Peyer's patch (tissue), 4 donors: ENCODE measurements at places on chromosomes 2 and 18. TPM values are rescaled to one million over a fixed set of nuclear protein-coding genes. Genes with fewer than 3 reads are reported as not detected.

- no peak for DNase-seq
These were observed 72.5 kb downstream of the SUMO1 start for GRCh38 chr2:202165945-202166344.

DNA sequence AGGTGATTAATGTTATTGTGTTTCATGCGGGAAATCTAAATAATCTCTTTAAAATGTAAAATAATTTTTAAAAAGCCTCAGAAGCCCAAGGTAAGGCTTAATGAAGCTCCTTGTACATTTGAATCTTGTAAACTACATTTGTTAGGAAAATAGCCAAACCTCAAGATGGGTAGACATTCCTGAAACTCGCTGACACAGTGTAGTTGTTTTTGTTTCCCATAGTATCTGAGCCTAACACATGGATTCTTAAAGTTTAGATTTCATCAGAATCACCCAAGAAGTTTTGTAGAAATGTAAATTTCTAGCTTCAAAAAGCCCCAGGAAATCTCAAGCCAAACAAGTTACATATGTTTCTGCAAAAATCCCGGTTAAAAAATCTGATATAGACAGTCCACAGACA lies 1221.1 kb upstream of the ACVR2A start:
- no peak for DNase-seq

DNA sequence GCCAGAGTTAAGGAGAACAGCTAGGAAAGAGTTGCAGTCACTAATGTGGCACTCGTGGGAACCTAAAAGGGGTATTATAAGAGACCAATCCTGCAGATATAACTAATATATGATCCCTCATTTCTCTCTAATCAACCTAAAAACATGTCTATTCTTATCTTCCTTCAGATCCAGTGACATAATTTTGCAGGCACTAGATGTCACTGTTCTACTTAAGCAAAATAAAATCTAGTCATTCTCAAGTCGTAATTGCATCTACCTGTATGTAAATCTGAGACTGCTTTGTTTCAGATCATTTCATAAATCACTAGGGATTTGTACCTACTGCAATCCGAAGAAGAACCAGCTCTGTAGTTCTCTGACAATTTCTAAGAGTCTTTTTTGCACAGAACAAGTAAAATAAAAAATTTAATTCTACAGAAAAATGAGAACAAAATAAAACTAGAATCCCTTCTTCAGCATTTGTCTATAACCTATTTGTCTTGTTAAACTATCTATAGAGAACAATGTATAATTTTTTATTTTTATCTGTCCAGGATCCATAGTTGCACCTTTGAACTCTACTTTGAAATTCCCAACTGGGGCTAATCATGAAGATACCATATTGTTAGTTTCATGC lies 56.5 kb upstream of the ERBB4 start:
- no peak for DNase-seq

- no peak for DNase-seq
These were observed 23.9 kb downstream of the SP5 start for GRCh38 chr2:170739048-170739447.

- DNase-seq, result no peak
These were observed 321.9 kb upstream of the RAB12 start for GRCh38 chr18:8287196-8287885.

DNA sequence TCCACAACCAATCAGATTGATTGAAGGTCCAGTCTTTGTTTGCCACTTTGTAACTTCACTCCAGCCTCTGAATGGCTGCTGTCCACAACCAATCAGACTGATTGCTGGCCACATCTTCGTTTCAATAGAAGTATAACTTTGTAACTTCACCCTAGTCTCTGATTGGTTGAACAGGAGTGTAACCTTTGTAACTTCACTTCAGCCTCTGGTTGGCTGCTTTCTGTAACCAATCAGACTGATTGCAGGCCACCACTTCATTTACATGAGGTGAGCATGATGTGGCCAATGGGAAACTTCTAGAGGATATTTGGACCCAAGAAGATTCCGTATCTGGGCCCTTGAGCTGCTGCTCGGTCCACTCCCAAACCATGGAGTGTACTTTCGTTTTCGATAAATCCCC lies 16.9 kb upstream of the ALPP start:
- DNase-seq, result no peak

DNA sequence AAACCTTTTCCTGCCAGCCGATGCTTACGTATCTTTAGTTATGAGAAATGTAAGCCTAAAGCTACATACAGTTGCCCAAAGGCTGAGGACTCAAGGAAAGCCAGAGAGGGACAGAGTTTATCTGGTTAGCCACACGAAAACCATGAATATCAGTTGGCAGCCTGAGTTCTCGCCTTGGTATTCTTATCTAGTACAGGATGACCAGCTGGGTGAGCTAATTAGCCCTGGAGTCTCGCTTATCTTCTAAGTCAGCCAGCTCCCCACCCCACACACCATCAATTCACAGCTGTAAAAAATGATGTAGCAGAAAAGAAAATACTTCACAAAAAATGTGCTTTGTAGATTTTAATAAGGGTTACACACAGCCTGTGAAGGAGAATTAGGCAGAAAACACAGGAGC lies 617.5 kb upstream of the SOX11 start:
- no peak for DNase-seq

DNA sequence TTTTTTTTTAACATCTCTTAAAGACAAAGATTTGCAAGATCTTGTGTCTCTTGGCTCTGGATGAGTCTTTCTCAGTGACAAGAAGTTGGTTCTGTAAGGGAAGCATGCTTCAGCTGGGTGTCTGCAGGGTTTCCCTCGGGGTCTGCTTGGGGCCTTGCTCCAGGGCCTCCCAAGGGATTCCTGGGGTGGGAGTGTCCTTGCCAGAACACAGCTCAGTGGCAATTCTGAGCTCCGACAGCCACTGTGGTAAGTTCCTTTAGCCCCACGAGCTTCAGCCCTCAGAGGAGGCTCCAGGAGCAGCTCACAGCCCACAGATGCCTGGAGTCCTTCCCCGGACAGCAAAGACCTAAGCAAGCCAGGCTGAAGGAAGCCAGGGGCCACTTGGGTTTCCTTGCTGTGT lies 52.4 kb downstream of the EMX1 start:
- DNase-seq, result no peak

- no peak for DNase-seq
These were observed 85.8 kb downstream of the PLCL1 start for GRCh38 chr2:197890168-197890567.

DNA sequence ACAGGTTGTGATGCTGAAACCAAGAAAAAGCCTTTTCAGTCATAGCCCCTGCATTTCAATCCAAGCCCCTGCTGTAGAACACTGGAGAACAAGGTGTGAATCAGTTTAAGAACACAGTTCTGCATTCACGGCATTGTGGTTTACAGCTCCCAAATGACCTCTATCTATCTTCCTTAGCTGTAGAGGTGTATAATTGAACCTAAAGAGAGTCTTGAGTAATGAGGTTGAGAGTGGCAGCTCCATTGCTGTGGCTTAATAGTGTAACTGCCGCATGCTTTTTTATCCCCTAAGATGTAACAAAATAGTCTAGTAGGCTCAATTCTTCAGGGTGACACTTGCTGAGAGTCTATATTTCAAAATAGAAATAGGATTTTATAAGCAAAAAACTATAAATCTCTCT lies 121.3 kb upstream of the EPHA4 start:
- DNase-seq, result no peak

GRCh38 chr2:113162173-113162572 lies 11.6 kb upstream of the PSD4 start:
- no peak for DNase-seq

- DNase-seq, result no peak
These were observed 20.3 kb downstream of the OXER1 start for GRCh38 chr2:42743659-42743990.

DNA sequence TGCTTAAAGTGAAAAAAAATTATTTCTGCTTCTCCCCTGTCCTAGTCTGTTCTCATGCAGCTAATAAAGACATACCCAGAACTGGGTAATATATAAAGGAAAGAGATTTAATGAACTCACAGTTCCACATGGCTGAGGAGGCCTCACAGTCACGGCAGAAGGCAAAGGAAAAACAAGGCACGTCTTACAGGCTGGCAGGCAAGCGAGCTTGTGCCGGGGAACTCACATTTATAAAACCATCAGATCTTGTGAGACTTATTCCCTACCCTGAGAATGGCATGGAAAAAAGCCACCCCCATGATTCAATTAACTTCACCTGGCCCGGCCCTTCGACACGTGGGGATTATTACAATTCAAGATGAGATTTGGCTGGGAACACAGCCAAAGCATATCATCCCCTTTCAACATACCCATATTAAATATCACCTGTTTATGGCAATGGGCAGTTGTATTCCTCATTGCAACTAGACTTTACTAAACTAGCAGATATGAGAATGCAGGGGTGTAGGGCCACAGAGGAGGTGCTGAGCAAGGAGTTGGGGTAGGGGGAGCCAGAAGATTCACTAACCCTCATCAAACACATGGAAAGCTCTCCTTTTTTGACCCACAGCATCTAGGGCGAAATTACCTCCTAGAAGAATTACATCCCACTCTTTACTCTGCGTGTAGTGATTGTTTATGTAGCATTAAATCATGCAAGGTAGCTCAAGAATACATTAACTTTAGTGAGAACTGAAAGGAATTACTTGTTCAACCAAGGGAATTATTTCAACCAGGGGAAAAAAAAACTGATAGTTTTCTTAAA lies 183.3 kb upstream of the DOK6 start:
- DNase-seq, result no peak

- no peak for DNase-seq
These were observed 39.1 kb downstream of the TMEM163 start for GRCh38 chr2:134679745-134680144.

- DNase-seq, result no peak
These were observed 92.7 kb upstream of the FN1 start for GRCh38 chr2:215528555-215528954.

GRCh38 chr2:225462945-225463344 lies 63.4 kb downstream of the NYAP2 start:
- no peak for DNase-seq

DNA sequence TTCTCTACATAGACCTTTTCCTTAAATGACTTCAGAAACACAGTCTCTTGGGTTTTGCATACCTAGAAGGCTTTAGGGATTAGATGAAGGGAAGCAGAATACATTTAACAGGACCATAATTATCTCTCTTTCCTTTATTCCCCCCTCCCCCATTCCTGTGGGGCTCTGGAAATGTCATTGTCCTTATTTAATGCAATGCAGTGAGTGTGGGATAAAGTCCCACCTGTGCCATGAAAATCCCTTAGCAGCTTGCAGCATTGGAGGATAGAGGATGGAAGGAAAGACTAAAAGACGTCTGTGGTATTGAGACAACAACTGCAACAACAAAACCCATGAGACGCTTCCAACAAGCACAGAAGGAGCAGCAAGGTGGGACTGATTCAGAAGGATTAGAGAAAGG lies 117.8 kb upstream of the DCC start:
- no peak for DNase-seq

CXXC1 gene
- 85.6 TPM for total RNA-seq

MARCHF4 gene
- not detected for total RNA-seq

ZBTB7C gene
- 14.5 TPM for total RNA-seq

COL4A4 gene
- 0.67 TPM for total RNA-seq

EDAR gene
- not detected for total RNA-seq

ITGB6 gene
- total RNA-seq, result 13.3 TPM

TRIM43 gene
- not detected for total RNA-seq

MRPS5 gene
- 87.3 TPM for total RNA-seq

FBXO48 gene
- total RNA-seq, result 1.6 TPM

AGXT gene
- not detected for total RNA-seq

WDR7 gene
- total RNA-seq, result 60.2 TPM
